ENCODE measurements at places on chromosomes 2 and 18. TPM values are rescaled to one million over a fixed set of nuclear protein-coding genes. Genes with fewer than 3 reads are reported as not detected.

TUBB8B gene
- 0.35 TPM for total RNA-seq

CRYGD gene
- not detected for total RNA-seq

IL1A gene
- total RNA-seq: not detected

CASP8 gene
- total RNA-seq: 9.9 TPM

GBX2 gene
- not detected for total RNA-seq

DSG2 gene
- 24.2 TPM for total RNA-seq

CXCR1 gene
- not detected for total RNA-seq

OBSL1 gene
- 78.5 TPM for total RNA-seq

DTYMK gene
- total RNA-seq: 6.3 TPM

DNER gene
- 0.70 TPM for total RNA-seq

GAL3ST2 gene
- not detected for total RNA-seq

DAPL1 gene
- total RNA-seq: 7.1 TPM

TXNDC2 gene
- total RNA-seq: not detected

BOLL gene
- total RNA-seq: not detected

Data from pancreas (tissue), 10 donors.